ENCODE measurements at places on chromosomes 11 and 22.
A peak's percentile ranks its signal among the peaks of the same experiment; 100 is the strongest.

DNA sequence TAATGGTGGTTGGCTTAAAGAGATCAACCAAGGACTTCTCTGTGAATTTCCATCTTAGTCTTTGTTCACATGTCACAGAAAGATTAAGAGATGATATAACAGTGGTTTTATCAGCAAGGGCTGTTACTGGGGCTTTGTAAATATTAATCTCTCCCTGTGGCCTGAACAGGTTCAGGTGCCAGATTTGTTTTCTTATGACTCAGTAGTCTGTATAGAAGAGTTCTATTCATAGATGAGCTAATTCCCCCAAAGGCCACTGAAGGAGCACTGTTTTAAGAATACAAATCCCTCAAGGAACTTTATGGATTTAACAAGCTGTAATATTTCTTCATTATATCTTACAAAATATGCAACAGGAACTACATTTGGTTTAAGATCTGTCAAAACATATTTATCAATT is 50.4 kb downstream of the TCP11L1 start:
- H3K4me3 ChIP-seq = no peak overlapping the region
- H3K27ac ChIP-seq = no peak overlapping the region
- peaks cover 8% of the 10 kb centered on the region for H3K36me3 ChIP-seq
- no peak for DNase-seq

DNA sequence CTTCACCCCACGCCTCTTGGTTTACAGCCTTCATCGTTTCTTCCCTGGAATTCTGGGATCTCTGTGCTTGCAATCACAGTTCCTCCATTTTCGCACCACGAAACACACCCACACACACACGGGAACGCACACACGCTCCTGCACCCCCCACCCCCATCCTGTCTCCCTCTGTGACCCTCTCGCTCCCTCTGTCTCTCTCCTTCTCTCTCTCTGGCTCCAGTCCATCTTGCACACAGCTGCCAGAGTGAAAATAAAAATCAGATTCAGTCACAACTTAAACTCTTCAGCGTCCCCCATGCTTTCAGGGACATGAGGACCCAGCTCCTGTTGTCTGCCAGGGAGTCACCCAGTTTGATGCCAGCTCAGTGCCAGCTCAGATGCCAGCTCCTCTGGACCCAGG is 3.0 kb downstream of the GAL start:
- no peak overlapping the region for H3K4me3 ChIP-seq
- no peak for DNase-seq
- peaks cover 68% of the 10 kb centered on the region for H3K27me3 ChIP-seq

GRCh38 chr11:104852811-104853210 is 45.4 kb downstream of the CASP12 start:
- H3K27ac ChIP-seq = no peak overlapping the region
- DNase-seq = no peak
- no peaks in the 10 kb centered on the region for H3K36me3 ChIP-seq
- H3K4me1 ChIP-seq = no peaks in the 10 kb centered on the region
- H3K4me3 ChIP-seq = no peak overlapping the region
- H3K27me3 ChIP-seq = no peaks in the 10 kb centered on the region

DNA sequence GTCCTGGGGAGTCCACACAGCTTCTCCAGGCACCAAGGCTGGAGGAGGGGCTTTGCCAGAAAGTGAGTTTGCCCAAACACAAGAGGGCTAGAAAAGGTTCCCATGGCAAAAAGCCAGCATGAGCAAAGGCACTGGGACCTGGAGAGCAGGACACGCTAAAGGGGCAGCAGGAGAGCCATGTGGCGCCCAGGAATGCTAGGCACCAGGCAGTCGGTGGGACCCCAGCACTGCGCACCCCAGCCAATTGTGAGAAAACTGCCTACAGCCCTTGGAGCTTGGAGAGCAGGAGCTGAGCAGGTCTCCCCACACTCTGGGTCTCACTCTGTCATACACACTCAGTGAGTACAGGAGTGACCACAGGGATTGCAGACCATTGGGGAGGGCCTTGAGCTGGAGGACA is 5.2 kb upstream of the RAB1B start:
- H3K4me3 ChIP-seq = no peak overlapping the region
- H3K27ac ChIP-seq = no peak overlapping the region
- no peak for DNase-seq

DNA sequence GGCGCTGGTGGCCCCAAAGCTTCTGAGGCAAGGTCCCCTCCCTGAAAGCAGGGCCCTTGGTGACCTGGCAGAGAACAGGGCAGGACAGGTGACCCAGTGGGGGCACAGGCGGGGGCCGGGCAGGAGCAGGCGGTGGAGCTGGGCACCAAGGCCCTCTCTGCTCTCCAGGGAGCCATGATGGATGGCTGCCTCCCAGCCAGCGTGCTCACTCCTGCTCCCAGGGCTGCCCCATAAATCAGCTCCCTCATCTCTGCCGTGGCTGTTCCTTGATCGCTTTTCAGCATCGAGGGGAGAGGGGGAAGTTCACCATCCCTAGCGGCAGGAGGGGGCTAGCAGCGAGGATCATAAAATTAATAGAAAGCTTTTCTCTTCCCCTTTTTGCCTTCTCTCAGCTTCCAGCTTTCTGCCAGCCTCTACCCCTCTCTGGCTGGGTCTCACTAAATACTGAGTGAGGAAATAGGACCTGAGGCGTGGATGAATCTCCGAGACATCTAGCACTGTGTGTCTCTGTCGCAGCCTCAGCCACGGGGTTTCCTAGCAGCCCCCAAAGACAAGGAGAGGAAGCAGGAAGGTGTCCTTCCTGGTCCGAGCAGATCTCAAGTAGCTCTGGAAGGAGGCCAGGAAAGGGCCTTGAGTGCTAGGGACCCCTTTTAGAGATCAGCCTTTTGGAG is 22.2 kb upstream of the ELFN2 start:
- no peak overlapping the region for H3K27ac ChIP-seq
- no peaks in the 10 kb centered on the region for H3K27me3 ChIP-seq

DNA sequence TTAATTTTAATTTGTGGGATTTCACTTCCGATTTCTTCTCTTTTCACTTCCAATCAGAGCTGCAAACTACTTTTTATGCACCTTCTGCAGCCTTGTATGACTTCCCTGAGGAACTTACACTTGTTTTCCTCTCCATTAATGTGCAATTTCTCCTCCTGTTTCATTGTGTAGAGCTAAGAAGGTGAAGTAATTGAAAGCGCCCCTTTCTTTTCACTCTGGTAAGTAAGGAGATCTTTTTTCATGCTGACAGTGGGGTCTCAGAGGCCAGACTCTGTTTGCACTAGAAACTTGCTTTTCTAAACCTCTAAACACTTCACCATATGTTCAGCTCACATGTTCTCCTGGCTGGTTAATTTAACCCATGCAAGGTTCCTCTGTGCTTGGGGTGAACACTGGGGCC is 117.0 kb downstream of the FANCF start:
- no peaks in the 10 kb centered on the region for H3K27me3 ChIP-seq
- no peak for DNase-seq
- H3K27ac ChIP-seq = no peak overlapping the region
- no peaks in the 10 kb centered on the region for H3K36me3 ChIP-seq
- H3K4me1 ChIP-seq = peaks cover 2% of the 10 kb centered on the region

DNA sequence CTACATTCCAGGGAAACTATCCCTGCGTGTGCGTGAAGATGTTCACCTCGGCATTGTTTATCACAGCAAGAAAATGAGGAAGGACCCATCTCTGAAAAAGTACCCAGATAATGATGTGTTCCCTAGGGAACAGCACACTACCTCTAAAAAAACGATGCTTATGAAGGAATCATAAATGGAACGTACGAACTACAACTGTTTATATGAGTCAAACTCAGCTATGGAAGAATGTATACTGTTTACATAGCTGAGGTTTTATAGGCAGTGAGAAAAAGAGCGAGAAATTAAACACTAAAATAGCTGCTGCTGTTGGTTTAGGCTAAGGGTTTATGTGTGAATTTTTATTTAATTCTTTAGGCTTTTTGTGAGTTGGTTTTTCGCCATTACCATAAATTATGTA is 48.9 kb downstream of the APOL1 start:
- H3K27me3 ChIP-seq = no peaks in the 10 kb centered on the region
- peaks cover 5% of the 10 kb centered on the region for H3K4me1 ChIP-seq
- H3K36me3 ChIP-seq = peaks cover 5% of the 10 kb centered on the region

DNA sequence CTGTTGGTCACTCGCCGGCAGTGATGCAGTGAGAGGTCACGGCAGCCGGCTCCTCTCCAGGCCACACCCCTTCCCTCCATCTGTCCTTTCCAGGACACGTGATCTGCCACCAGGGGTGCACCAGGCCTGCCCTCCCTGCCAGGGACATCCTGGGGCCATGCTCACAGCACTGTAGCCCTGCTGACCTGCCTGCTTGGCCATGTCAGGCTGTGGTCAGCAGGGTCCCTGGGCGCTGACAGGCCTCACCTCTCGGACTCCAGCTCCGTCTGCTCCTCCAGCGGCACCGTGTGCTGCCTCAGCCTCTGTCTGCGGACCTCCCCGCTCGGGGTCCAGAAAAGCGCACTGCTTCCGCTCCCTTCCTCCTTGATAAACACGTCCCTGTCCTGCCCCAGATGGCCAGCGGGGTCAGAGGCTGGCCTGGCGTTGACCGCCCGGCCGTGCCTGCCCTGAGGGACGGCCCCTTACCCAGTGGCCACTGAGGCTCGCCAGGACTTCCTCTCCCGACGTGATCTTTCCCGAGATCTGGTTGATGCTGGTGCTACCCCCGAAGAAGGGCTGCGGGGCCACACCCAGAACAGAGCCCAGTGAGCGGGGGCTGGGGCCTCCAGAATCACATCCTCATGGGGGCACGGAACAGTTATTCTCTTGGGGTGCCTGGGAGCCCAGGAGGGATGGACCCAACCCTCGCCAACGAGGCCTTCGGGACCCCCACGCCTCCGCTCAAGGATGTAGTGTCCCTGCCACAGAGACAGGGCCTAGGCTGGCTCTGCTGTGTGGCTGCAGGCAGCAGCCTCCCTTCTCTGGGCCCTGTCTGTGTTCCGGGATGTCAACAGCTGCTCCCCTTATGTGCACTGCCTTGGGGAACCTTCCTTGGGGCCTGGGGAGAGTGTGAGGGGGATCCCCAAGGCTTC is 36.3 kb upstream of the CARS1 start:
- H3K27me3 ChIP-seq = no peaks in the 10 kb centered on the region
- H3K4me1 ChIP-seq = no peaks in the 10 kb centered on the region

DNA sequence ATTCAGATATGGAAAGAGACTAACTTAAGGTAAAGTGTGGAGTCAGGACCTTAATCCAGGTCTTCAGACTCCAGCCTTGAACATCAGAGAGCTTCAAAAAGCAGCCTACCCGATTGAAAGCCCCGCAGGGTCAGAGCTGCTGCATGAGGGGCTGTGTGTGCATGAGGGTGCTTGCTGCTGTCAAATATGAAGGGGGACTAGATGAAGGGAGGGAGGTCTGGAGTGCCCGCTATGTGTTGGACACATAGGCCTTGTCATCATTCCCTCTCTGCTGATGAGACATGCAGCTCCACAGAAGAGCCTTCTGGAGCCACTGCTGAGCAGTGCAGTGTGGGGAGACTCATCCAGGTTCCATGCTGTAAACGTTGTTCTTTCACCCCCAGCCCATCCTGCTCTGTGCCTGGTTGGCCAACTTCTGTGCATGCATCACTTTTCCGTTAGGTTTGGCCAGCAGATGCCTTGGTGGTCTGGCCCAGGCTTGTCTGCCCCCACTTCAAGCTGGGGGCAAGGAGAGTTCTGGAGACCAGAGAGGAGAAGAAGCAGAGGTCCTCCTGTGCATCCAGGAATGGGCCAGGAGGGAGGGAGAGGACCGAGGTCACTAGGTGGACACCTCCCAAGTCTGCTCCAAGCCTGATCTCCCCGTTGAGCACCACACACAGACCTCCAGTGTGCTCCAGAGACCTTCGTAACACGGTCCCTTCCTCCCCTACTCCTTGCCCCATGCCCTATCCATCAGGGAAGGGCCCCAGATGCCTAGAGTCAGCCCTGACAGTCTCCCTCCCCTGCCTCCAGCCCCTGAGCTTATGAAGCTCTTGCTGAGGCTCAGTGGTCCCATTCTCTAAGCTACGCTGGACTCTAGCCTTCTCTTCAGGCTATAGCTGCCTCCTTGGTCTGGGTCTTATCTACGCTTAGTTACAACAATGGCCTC is 32.0 kb downstream of the LRRC32 start:
- H3K27ac ChIP-seq = no peak overlapping the region
- no peaks in the 10 kb centered on the region for H3K27me3 ChIP-seq
- H3K4me3 ChIP-seq = no peak overlapping the region
- DNase-seq = peak; percentile 1
- H3K36me3 ChIP-seq = no peaks in the 10 kb centered on the region

DNA sequence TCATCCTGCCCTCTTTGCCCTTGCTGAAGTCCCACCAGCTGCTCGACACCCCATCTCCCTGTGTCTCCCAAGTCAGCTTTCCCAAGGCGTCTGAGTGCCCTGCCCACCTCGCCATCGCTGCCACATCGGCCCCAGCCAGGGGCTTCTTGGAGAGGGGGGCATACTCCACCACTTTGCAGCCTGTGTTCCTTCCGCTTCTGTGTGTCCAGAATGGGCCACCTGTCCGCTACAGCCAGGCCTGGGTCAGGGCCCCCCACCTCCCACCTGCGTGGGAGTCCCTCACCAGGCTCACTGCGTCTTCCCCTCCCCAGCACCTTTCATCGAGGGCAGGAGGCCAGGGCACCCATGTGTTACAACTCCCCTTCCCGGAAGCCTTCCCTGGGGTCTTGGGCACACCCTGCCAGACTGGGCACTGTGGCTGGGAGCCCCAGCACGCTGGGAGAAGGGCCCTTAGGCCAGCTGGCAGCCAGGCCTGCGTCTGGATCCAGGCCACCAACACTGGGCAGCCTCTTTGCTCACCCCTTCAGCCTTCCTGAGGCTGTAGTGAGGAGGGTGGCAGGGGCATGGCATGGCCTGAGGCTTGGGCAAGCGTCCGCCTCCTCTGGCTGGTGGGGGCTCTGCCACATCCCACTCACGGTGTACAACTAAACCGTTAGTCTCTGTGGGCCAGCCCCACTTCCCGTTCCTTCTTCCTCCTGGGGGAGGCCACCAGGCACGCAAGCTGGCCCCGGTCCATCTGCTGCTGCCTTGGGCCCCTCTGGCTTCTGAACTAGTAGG is 13.4 kb downstream of the CPT1A start:
- H3K36me3 ChIP-seq = no peaks in the 10 kb centered on the region
- H3K27ac ChIP-seq = no peak overlapping the region
- DNase-seq = no peak
- no peaks in the 10 kb centered on the region for H3K27me3 ChIP-seq
- peaks cover 7% of the 10 kb centered on the region for H3K4me1 ChIP-seq
- H3K4me3 ChIP-seq = no peak overlapping the region

DNA sequence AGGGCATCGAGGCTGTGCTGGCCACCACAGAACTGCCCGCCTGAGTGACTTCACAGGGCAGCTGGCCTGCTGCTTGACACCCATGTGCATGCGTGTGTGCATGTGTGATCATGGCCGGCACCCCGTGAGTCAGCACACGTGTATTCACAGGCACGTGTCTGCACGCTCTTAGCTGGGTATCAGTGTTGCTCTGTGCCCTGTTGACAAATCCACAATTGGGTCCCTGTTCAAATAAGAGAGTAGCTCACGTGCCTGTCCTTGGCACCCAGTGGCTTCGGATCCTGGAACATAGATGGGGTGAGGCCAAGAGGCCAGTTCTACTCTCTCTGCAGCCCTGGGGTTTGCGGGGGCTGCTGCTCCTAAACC is 14.0 kb downstream of the B3GAT1 start:
- H3K4me3 ChIP-seq = no peak overlapping the region
- no peak overlapping the region for H3K27ac ChIP-seq
- no peak for DNase-seq
